Erythroblast (primary cell): ENCODE measurements at places on chromosomes 4 and X.

DNA sequence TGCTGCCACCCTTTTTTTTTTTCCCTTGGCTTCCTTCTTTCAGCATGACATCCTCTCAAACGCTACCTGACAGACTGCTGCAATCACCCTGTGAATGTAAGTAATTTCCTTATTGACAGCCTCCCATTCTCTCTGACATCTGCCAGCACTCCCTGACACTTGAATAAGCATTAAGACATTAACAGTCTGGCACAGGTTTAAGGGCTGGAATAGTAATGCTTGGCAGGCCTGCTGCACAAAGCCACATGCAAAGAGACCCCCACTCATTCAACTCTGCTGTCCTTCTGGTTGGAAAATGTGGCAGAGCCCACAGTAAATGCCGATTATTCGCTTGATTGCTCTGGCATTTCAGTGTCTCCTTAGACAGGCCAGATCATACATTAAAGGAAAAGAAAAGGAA is 28.1 kb upstream of the RASGEF1B start:
- no peak for DNase-seq

GRCh38 chr4:54473798-54474197 is 184.0 kb upstream of the KIT start:
- DNase-seq, result peak; percentile 74

DNA sequence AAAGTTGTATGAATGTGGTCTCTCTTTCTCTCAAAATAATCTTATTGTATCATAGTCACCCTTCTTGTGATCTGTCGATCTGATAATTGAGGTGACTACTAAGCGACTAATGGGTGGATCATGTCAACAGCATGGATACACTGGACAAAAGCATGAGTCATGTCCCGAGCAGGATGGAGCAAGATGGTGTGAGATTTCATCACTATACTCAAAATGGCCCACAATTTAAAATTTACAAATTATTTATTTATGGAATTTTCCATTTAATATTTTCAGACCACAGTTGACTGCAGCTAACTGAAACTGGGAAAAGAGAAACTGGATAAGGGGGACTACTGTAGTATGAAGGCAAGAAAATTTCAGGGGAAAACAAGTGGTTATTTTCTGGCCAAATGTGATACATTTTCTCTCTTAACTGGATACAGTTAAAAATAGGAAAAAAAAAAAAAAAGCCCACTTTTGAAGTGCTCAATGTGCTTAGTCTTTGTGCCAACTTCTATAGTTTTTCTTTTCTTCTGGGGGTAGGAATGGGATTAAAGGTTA is 25.3 kb downstream of the FAM241A start:
- DNase-seq, result peak; percentile 86

- peak; percentile 50 for DNase-seq
Observed at GRCh38 chr4:184471881-184472613, 2.3 kb downstream of the IRF2 start.

- no peak for DNase-seq
Observed at GRCh38 chrX:153685751-153686696, 1.7 kb upstream of the SLC6A8 start.

GRCh38 chr4:127284236-127284635 is 348.5 kb upstream of the INTU start:
- DNase-seq, result no peak

DNA sequence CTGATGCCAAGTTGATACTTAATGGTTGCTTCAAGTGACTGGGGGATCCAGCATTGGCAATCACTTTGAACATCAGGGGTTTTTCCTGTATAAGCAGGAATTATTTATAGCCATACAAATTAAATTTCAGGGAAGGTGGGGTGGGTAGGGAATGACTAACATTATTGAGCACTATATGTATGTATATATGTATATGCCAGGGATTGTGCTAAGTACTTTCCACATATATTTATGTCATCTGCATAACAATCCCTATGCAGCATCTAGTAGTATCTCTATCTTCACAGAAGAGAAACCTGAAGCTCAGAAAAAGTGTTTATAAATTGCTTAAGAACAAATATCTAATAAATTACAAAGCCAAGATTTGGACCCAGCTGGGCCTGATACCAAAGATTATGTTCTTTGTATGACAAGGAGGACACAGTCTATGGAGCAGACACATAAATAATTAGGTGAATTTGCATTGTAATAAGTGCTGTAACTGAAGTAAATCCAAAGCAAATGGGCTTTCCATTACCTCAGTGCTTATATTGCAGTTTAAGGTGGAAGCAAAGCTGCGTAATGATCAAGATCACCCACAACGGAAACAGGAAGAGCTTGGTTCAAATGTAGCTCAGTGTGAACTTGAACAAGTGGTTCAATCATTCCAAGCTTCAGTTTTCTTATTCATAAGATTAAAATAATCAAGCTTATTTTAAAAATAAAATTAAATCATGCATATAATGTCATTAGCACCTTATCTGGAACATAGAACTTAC is 18.9 kb upstream of the RASGEF1B start:
- no peak for DNase-seq

DNA sequence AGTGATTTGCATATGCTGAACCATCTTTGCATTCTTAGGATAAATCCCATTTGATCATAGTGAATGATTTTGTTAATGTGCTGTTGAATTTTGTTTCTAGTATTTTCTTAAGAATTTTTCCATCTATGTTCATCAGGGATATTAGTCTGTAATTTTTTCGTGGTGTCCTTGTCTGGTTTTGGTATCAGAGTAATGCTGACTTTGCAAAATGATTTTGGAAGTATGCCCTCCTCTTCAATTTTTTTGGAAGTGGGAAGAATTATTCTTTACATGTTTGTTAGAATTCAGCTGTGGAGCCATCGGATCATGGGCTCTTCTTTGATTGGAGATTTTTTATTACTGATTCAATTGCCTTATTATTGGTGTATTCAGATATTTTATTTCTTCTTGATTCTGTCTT is 54.0 kb upstream of the TRO start:
- DNase-seq, result no peak

GRCh38 chr4:128844931-128845330 is 35.4 kb downstream of the JADE1 start:
- DNase-seq, result no peak

DNA sequence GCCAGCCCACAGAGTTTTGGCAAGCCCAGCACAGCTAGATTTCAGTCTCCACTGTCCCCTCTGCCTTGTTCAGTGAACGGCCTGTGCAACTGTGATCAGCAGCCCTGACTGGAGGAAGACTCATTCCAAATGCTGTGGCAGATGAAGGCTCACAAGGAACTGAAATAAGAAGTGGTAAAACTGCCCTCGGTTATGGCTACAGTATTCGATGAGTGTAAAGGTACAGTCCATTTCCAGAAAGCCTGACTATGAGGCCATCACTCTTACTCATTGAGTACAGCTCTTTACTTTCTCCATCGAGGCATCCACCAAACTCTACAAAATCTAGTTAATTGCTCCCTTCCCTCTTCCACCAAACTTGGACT is 69.1 kb downstream of the RHOH start:
- no peak for DNase-seq

DNA sequence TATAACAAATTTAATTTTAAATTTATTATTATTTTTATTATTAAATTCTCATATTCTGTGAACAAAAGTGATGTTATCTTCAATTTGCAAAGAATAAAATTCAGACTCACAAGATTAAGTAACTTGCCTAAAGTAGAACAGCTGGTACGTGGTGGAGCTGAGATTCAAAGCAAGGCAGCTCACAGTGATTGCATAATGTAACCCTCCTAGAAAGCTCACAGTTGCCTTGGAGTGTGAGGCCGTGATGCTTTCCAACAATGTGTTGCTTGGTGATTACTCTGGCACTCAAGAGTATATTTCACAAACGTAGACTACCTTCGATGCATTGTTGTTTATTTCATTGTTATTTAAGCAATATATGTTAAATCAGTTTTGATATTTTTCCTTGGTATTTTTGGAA is 1039.2 kb upstream of the PABPC4L start:
- DNase-seq, result no peak

- DNase-seq, result peak; percentile 9
Observed at GRCh38 chrX:131677655-131678628, 134.1 kb downstream of the OR13H1 start.

GRCh38 chrX:65997978-65998717 is 41.7 kb downstream of the VSIG4 start:
- peak; percentile 94 for DNase-seq
